ENCODE measurements at places on chromosomes 7 and 10. TPM values are rescaled to one million over a fixed set of nuclear protein-coding genes. Genes with fewer than 3 reads are reported as not detected.

DNA sequence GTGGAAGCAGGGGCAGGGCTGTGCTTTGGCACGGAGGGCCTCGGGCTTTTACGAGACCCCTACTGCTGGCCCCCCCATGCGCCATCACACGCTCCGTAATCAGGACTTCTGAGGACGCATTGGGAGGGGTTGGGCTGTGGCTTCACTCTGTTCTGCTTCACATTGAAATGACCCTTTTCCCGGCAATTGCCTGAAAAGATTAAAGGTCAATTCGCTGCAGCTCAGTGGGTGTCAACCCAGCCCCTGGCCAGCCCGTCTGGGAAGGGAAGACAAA lies 41.7 kb upstream of the UBE3C start:
- no peak for DNase-seq

- no peak for DNase-seq
These were observed 46.4 kb downstream of the ABCB5 start for GRCh38 chr7:20661884-20662283.

GRCh38 chr7:87566311-87566900 lies 34.3 kb downstream of the ABCB1 start:
- no peak for DNase-seq

DNA sequence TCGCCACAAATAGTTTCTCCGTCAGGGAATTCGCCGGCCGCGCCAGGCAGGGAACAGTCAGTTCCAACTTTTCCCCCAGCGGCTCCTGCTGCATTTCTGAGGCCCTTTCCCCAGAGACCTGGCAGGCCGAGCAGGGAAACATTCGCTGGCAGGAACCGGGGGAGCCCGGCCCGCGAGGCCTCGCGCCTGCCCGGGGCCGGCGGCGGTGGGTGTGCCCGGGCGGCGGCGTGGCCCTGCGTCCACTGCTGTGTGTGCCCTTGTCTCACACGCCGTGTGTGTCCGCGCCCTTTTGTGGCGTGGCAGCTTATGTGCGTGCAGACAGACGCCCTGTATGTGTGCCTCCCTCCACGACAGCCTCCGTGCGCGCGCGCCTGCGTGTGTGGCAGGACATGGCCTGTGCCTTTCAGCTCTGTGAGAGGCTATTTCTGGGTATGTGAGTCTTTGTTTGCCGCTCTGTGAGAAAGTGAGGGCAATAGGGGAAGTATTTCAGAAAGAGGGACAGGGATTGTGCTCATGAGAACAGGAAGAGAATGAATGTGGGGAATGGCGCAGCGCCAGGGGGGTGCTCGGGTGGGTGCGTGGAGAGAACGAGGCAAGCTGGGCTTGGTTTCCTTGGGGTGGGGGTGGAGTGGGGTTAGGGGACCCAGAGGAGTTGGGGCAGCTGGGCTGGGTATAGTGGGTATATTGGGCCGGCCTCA lies 689 bp upstream of the SMARCD3 start:
- DNase-seq: peak; percentile 56

DNA sequence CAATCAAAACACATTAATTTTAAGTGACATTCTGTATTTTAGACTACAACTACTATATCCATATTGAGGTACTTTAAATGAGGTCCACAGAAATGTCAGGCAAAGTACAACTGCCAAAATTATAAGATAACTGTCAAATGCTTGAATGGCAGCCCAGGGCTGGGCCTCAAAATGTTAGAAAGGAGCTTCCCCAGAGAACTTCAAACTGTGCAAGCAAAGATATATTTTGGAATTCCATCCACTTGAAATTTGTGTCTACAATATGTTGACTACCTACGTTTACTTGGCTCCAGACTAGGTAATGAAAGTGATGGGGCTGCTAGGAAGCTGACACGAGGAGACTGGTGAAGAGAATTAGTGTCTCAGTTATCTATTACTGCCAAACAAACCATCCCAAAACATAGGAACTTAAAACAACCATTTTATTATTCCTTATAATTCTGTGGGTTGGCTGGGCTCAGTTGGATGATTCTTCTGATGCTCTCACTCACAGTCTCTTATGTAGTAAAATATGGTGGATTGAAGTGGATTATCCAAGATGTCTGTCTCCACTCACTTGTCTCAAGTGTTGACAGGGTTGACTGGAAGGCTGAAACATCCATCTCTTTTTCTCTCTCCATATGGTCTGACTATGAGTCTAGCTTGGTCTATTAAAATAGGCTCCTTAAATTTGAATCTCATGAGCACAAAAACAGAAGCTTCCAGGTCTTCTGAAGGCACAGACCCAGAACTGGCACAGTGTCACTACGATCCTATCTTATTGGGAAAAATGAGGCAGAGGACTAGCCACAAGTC lies 74.2 kb downstream of the FZD1 start:
- no peak for DNase-seq

GRCh38 chr7:84237533-84238173 lies 43.1 kb upstream of the SEMA3A start:
- no peak for DNase-seq

DNA sequence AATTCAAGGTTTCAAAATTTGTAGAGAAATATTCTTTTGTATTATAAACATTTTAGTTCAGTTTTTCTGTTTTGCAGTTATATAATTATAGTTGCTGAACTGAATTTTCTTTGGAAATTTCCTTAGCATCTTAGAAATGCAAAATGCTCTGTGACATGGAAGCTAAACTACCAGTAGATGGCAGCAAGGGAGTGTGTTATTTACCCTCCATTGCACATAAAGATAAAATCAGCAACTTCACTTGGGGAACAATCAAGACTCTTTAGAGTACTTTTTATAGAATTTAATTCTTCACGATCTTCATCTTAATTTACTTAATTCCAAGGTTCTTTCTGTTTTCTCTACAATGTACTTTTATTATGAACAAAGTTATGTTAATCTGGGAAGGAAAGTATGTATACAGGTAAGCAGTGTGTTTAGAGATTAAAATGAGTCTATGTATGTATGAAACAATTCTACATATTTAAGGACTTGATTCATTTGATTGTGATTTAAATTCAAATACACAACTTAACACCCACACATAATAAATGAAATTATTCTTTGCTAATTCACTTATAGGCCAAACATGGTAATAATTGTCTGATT lies 404.2 kb downstream of the THSD7A start:
- DNase-seq: no peak

The SH2D4B gene
- not detected for total RNA-seq

DNA sequence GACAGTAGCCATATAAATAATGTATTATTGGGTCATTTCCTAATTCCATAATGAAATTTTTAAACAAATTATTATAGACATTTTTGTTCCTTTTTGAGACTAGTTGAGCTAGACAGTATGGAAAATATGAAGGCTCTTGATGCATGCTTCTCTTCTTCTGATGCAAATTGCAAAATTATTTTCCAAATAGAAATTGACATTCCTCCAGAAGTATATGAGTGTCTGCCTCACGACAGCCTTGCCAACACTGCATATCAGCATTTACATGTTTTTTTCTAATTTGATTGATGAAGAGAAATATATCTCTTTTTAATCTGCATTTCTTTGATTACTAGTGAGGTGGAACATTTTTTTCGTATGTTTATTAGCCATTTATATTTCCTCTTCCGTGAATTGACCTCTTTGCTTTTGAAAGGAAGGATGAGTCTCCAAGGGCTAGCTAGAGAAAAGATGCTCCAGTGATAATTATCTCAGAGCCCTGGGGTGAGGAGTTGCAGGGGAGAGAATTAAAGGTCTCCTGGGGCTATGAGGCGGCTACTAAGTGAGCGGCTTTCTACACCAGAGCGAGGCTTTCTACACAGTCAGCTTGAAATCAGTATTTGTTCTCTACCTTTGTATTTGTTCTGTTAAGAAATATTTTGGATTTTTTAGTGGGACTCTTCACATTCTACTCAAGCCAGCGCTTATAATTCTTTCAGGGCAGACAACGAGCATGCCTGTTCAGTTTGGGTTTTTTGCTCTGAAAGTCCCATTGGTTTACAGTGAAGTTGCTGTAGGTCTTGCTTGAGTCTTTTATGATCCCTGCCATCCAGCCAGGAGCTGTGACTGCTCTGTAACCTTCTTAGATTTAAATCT lies 712.2 kb upstream of the GALNT17 start:
- DNase-seq: no peak

The OR6V1 gene
- total RNA-seq: not detected

DNA sequence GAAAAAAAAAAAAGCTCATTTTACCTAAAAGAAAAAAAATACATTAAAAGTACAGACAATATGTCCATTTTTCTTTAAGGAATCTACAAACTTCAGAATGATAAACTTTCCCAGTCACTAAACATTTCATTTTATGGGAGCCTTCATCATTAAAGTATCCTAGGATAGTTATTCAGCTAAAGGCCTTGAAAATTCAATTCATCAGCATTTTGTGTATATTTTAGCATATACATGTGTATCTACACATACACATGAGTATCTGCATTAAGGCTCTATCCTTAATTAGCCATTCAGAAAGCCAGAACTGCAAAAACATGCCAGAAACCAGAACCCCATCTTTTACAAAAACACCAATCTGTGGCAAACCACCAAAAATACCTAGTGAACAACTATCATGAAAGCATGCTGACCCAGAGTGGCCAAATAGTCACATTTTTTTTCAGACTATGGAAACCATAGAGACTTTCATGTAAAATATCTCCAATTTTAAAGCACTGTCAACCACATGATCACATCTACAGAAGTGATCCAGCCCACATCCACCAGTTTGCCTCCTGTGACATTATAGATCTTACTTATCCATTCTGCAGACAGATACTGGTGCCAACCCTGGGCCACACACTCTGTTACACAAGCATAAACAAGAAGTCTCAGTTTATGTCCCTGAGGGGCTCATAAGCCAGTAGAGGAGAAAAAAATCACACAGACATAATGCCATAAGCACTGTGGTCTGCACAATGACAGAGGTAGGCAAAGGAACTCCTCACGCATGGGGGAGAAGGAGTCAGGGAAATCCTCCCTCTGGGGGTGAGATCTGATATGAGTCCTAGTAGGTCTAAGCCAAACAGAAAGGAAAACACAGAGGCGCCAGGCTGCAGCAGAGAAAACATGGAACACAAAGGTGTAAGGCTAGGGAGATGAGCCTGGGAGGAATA lies 79.2 kb downstream of the SRPK2 start:
- DNase-seq: peak; percentile 16

- DNase-seq: no peak
These were observed 2.1 kb downstream of the ANK3 start for GRCh38 chr10:60387531-60387930.

The UPK3B gene
- 1.1 TPM for total RNA-seq

The CHN2 gene
- 0.25 TPM for total RNA-seq

DNA sequence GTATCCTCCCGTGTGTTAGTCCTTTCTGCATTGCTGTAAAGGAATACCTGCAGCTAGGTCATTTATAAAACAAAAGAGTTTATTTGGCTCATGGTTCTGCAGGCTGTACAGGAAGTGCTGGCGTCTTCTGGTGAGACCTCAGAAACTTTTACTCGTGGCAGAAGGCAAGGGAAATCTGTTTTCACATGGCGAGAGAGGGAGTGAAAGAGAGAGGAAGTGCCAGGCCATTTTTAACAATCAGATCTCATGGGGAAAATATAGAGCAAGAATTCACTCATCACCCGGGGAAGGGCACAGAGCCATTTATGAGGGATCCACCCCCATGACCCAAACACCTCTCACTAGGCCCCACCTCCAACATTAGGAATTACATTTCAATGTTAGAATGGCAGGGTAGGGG lies 952.2 kb downstream of the CNTNAP2 start:
- no peak for DNase-seq

GRCh38 chr7:20895563-20895962 lies 108.9 kb upstream of the SP8 start:
- no peak for DNase-seq

GRCh38 chr7:116509982-116510579 lies 10.5 kb downstream of the CAV2 start:
- DNase-seq: no peak

DNA sequence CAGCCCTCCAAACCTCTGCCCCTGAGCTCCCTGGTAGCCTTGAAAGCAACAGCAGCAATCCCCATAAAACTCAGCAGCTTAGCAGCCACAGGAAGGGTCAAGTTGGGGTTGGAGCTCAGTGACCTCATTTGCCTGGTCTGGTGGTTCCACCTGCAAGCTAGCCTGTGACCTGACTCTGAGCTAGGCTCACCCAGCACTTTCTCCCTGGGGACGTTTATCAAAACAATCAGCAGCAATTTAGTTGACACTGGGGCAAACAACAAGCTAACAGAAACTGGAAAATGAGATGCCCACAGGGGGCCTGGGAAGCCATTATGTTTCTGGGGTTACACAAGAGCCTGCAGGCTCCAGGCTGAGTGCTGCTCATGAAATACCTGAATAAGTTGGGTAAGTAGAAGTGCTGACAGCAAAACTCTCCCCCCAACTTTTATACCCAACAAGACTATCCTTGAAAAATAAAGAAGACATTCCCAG lies 22.4 kb upstream of the CRYGN start:
- no peak for DNase-seq

- DNase-seq: no peak
These were observed 796 bp downstream of the CDK14 start for GRCh38 chr7:90596671-90597562.

GRCh38 chr7:28203508-28204240 lies 23.1 kb upstream of the JAZF1 start:
- DNase-seq: no peak

The CFAP46 gene
- total RNA-seq: 0.21 TPM

The ADCY1 gene
- total RNA-seq: 1.2 TPM

DNA sequence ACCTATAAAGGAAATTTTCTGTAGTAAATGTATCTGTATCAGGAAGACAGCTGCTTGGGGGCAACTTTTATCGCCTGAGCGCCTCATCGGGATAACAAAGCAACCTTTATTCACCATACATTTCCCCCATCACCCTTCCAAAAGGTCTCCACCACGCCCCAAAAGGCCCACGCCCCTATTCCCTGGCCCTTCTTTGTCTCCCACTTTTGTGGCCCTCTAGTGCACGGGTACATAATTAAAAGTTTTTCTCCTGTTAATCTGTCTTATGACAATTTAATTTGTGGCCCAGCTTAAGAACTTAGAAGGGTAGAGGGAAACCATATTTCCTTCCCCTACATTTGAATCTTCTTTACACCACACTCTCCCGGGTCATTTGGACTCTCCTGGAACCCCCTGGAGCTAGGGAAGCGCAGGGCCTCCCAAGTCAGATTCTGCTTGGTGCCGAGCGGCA lies 625 bp downstream of the RP9 start:
- peak; percentile 48 for DNase-seq

Measured in activated CD4-positive, alpha-beta T cell treated with anti-CD3 and anti-CD28 coated beads for 36 hours (primary cell).